ENCODE measurements at places on chromosomes 5 and 9. TPM values are rescaled to one million over a fixed set of nuclear protein-coding genes. Genes with fewer than 3 reads are reported as not detected.

ANKRD18B gene
- total RNA-seq: not detected

AKNA gene
- 413 TPM for total RNA-seq

SEMA5A gene
- total RNA-seq: not detected

- DNase-seq: no peak
- H3K36me3 ChIP-seq: no peaks in the 10 kb centered on the region
- no peak overlapping the region for H3K27ac ChIP-seq
- peaks cover 24% of the 10 kb centered on the region for H3K4me1 ChIP-seq
- H3K27me3 ChIP-seq: peaks cover 12% of the 10 kb centered on the region
Observed at GRCh38 chr5:65108786-65109743, 340.3 kb downstream of the CWC27 start.

DNA sequence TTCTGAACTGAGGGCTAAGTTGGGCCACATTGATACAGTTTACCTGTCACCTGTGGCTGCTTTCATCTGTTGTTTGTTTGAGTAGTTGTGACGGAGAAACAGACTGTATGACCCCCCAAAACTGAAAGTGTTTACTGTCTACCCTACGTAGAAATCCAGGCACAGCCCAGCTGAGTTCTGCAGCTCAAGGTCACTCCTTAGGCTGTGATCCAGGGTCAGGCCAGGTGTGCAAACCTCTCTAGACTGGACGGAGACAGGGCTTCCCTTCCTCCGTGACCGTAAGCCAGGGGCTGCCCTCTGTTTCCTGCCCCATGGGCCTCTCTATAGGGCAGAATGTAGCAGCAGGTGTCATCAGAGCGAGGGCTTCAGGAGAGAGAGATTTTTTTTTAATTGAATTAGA, 207.9 kb upstream of the OTULINL start:
- peaks cover 25% of the 10 kb centered on the region for H3K4me1 ChIP-seq
- H3K4me3 ChIP-seq: no peak overlapping the region

DNA sequence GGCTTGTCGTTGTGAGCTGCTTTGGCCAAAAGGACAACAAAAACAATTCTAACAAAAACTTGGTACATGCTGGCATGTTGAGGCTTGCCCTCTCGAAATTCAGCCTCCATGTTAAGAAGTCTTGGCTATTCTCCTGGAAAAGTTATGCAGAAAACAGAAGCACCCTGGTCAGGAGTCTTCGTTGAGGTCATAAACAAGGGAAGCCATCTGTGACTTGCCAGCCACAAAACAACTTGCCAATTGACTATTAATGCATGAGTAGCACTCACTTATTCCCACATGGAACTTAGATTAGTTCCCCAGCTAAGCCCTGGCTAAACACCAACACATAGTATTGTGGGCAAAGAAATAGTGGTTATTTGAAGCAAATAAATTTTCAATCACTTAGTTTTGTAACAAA, 521.0 kb upstream of the CHD1 start:
- H3K36me3 ChIP-seq: no peaks in the 10 kb centered on the region
- no peak overlapping the region for H3K27ac ChIP-seq
- no peak for DNase-seq
- H3K27me3 ChIP-seq: no peaks in the 10 kb centered on the region

GRCh38 chr5:170510559-170510958, 6.7 kb downstream of the KCNIP1 start:
- H3K36me3 ChIP-seq: no peaks in the 10 kb centered on the region
- no peak overlapping the region for H3K4me3 ChIP-seq
- H3K27me3 ChIP-seq: peaks cover 7% of the 10 kb centered on the region
- no peak overlapping the region for H3K27ac ChIP-seq

- no peak for DNase-seq
- no peaks in the 10 kb centered on the region for H3K36me3 ChIP-seq
- no peak overlapping the region for H3K27ac ChIP-seq
- no peak overlapping the region for H3K4me3 ChIP-seq
- peaks cover 9% of the 10 kb centered on the region for H3K27me3 ChIP-seq
Observed at GRCh38 chr5:88524941-88525340, 256.3 kb upstream of the TMEM161B start.

GRCh38 chr5:168947212-168947868, 353.6 kb downstream of the SLIT3 start:
- peak; percentile 42 for DNase-seq

GRCh38 chr5:14490309-14490711, 91.3 kb upstream of the OTULINL start:
- H3K27me3 ChIP-seq: no peaks in the 10 kb centered on the region
- no peak for DNase-seq
- H3K4me3 ChIP-seq: no peak overlapping the region
- H3K27ac ChIP-seq: no peak overlapping the region

DNA sequence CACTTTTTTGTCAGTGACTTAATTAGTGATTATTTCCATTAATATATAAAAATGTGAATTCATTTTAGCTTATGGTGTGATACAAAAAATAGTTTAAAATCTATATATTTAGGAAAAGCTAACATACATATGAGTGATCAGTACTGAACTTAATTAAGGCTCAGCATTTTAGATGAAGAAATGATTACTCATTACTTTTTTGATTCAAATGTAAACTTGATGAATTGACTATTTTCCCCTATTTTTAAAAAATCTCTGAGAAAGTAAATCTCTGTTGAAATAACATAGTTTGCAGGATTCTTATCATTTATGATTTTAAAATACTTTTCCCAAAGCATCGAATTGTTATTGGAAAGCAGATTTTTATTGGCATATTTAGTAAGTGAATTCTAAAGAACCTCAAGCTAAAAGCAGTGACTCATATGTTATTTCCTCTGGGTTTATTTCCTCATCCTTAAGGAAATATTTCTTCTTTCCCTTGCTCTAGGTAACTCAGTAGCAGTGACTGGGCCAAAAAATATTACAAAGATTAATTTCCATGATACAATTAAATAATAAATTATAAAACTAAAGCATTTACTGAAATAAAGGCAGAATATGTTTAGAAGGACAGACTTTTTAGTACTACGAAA, 290.6 kb downstream of the FER start:
- no peak overlapping the region for H3K4me3 ChIP-seq
- DNase-seq: no peak
- H3K27me3 ChIP-seq: no peaks in the 10 kb centered on the region
- no peaks in the 10 kb centered on the region for H3K36me3 ChIP-seq
- no peaks in the 10 kb centered on the region for H3K4me1 ChIP-seq
